PC-3 (cell line): ENCODE measurements at places on chromosomes 12 and 14. TPM values are rescaled to one million over a fixed set of nuclear protein-coding genes. Genes with fewer than 3 reads are reported as not detected.

DNA sequence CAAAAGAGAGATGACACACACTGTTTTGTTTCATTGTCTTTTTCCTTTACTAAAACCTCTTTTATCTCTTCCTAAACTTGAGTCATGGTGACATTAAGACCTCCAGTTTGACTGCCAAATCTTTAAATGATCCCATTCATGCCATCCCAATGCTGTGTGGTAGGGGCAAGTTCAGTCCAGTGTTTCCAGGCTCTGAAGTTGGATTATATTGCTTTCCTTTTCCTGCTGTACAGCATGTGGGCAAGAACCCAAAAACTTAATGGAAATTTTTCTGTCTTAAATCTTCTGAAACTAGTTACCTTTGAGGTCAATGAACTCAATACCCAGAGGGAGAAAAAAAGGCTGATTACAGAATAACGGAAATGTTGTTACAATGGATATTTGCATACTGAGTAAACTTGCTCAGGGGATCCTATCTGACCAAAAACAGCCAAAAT is 187.1 kb upstream of the FAR2 start:
- peak; percentile 43 for DNase-seq

DNA sequence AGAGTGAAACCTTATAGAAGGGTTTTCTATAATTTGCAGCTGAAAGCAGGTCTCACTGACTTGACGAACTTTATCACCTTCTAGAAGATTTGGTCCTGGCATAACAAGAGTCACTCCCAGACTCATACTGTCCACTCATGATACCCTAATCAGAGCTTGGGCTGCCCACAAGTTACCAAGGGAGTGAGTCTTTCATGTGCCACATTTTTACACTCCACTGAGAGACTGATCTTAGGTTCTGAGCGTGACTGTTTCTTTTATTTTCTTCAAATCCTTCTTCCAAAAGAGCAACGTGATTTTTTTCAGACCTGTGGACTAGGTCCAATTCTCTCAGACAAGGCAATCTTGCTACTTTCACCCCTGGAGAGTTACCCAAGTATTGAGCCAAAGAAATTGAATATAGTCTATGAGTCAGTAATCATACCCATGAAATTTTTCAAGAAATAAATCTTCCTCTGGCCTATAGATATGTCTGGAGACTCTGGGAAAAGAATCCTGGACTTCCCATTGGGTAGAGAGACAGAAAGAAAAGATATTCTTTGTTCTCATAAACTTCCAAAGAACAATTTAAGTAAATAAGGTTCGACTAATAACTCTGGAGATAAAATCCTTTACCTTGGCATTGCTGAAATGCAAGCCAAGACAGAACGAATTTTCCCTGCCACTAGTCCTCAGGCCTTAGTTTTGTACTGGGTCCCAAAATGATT is 26.9 kb downstream of the SIX1 start:
- DNase-seq = no peak

- DNase-seq = no peak
These were observed 88.7 kb downstream of the HECTD1 start for GRCh38 chr14:31118892-31119291.

DNA sequence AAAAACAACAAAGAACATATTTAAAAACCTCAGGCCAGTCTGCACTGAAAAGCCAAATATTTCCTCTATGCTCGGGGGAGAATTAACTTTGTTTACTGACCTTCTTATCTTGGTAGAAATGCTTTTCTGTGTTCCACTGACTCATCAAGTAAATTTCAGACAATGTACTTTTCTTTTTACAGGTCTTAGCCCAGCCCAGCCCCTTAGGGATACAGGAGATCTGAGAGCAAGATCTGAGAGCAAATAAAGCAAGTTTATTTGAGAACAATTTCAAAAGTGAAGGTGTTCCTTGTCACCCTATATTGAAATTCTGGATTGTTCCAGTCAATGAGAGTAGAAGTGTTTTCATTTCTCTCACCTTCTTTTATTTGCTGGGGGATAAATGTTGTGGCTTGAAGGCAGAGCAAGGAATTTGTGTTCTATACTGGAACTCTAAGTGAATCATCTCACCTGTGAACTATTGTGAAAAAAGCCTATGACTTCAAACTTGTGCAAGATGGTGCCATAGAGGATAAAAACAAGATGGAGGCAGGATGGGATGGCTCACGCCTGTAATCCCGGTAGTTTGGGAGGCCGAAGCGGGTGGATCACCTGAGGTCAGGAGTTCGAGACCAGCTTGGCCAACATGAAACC is 7.9 kb upstream of the GPRC5A start:
- DNase-seq = peak; percentile 88

DNA sequence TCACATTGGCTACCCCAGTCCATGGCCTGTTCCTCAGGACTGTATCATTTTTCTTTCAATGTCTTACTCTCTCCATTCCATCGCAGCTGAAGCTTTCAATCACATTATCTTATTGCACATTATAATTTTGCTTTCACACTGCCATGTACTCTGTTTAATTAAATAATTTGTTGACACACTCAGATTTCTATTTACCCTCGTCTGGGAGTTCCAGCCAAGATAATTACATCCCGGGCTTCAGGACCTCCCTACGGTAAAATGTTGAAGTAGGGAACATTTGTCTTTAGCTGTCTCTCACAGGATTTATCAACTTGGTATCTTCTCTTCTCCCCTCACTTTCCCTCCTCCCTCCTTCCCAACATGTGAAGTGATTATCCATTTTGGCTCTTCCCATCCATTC is 177.2 kb upstream of the RASSF8 start:
- DNase-seq = no peak

DNA sequence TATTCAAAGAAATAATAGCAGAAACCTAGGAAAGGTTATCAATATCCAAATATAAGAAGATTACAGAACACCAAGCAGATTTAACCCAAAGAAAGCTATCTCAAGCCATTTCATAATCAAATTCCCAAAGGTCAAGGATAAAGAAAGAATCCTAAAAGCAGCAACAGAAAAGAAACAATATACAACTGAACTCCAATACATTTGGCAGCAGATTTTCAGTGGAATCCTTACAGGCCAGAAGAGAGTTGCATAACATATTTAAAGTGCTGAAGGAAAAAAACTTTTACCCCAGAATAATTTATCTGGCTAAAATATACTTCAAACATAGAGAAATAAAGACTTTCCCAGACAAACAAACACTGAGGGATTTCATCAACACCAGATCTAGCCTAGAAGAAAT is 54.3 kb downstream of the DENND5B start:
- DNase-seq = no peak

DNA sequence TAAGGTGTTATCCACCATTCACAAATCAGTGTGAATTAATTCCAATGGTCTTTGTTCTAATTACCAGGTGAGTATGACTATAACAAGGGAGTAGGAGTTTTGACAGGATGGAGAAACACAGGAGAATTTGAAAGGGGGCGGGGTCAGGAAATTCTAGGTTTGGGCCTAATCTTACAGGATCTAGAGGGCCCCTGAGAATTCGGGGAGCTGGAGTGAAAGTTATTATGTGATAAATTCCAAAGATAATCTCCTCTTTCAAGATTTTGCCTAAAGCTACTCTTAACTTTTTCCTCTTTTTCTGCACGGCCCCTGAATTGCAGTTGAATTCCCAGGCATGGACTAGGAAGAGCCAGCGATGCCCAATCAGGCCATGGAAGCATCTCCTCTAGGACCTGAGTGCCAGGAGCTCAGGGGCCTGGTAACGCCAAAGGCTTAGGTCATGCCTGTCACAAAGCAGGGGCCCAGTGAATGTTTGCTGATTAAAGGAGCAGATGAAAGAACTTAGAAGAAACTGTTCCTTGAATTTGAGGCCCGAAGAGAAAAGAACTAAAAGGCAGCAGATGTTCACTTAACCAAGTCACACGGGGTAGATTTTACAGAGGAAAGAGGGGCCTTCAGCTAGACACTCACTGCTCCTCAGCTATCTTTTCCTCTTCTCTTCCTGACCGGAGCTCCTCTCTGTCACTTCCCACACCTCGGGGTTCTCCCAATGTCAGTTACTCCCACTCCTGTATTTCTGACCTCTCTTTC is 195.5 kb downstream of the PPM1H start:
- no peak for DNase-seq

DNA sequence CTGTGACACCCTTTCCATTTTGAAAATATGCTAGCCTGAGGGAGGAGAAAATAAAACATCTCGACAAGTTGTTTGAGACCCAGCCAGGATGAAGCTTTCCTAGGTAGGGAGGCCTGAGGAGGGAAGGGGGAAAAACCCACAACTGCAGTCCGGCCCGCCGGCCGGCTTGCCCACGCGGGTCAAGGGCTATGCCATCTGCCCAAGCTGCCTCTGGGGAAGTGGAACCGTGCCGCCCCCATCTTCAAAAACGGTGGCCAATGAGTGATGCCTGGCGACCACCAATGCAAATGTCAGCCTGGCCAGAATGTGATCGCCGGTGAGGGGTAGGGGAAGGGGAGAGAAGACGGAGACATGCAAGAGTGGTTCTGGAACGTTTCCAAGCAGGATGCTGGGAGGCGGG is 263.5 kb upstream of the ALG10B start:
- no peak for DNase-seq

DNA sequence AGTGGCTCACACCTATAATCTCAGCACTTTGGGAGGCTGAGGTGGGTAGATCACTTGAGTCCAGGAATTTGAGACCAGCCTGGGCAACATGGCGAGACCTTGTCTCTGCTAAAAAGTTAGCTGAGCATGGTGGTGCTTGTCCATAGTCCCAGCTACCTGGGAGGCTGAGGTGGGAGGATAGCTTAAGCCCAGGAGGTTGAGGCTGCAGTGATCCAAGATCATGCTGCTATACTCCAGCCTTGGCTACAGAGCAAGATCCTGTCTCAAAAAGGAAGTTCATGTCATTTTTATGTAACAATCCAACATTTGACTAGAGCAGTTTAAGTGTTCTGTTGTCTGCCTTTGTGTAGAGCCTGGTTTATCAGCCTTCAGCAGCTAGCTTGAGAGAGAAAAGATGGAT is 6.2 kb downstream of the OXA1L start:
- no peak for DNase-seq

DNA sequence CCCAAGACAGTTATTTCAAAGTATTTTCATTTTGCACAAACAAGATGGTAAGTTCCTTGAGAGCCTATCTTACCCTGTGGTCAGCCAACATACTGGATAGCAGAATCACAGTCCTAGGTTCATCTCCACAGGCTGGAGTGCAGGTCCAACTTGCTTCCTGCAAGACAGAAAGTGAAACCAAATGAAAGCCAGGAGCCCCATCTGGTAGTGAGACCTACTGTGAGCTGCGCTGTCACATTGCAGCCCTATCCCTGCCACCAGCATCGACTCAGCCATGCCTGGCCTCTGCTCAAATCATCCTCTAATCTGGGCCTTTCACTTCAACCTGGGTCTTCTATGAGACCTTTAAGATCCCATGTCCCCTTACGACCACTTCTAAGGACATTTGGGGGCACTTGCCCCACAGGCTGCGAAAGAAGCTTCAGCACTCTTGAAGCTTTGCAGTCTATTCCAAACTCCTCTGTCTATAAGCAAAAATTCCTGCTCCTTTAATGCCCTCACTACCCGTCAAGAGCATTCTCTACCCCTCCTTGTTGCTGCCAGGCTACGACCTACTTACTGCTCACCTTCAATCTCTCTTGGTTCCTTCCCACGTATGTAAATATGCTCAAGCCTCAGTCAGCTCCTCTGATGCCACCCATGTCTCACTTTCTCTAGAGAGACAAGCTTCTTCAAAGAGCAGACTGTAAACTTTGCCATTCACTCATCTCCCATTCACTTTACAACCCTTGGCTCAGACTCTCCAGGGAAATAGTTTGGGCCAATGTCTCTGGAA is 55.9 kb upstream of the TSPAN11 start:
- DNase-seq = no peak

DNA sequence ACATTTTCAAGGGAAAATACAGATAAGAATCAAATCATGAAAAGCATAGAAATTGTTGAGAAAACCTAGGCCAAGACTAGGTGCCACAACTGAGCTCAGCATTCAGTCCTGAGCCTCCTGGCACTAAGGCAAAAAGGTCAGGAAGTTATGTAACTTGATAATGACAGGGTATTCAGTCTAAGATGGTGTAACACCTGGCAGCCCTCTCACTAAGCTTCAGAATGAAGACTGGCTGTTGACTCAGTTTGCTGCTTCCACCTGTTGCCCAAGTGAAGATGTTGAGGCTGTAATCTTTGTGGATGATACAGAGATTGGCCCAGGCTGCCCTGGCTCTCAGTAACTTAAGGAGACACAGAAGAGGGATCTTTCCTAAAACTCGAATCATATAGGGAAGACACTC is 19.6 kb downstream of the PROX2 start:
- no peak for DNase-seq

GRCh38 chr14:101997429-101998336 is 33.3 kb downstream of the DYNC1H1 start:
- DNase-seq = no peak

DNA sequence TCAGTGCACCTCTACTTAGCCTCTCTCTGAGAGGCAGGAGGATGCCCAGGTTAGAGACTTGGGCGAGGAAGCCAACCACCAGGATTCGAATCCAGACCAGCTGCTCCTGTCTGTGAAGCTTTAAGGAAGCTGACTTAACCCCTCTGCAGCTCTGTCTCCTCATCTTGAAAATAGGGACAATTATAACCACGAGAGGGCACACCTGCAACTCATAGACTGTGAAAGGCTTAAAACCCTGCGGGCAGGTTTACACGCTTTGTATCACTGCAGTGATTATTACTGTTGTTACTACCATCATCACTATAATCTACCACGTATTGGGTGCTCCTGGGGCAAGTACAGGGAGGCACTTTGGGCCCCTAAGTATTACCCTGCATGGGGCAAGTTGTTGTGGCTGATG is 379.8 kb downstream of the VRK1 start:
- DNase-seq = peak; percentile 81

DNA sequence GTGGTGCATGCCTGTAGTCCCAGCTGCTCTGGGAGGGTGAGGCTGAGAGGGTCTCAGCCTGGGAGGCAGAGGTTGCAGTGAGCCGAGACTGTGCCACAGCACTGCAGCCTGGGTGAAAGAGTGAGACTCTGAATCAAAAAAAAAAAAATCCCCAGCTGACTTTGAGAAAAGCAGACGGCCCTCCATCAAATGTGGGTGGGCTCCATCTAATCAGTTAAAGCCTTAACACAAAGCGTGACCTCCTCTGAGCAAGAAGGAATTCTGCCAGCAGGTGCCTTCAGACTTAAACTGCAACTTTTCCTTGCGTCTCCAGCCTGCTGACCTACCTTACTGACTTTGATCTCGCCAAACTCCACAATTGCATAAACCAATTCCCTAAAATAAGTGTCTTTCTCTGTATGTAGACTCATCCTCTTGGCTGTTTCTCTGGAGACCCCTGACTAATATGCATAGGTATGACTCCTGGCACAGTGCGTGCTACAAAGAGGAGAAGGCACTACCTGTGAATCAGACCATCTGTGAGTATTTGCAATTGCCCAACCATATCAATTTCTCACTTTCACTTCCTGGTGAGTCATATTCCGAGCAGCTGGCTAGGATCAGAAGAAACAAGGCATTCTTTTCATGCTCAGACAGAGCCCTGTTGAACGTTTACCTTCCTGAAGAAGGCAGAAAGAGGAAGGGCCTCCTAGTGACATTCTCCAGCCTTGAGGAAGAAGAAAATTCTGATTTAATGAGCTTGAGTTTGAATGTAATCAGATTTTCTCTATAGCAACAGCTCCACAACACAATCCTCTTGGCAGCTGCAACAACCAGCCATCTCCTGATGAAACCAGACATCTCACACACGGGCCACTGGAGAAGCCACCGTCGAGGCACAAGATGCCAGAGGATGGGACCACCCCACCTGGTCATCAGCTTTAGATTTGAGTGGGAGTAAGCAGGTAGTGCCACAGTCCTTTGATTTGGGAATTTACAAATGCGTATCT is 54.3 kb downstream of the CLMN start:
- peak; percentile 98 for DNase-seq

- no peak for DNase-seq
These were observed 461.3 kb downstream of the BCAT1 start for GRCh38 chr12:24487606-24488005.

GRCh38 chr12:3437986-3438385 is 53.0 kb upstream of the PRMT8 start:
- DNase-seq = no peak

TCL1B gene
- not detected in 2 replicates for total RNA-seq

TBX5 gene
- total RNA-seq = not detected in 2 replicates
